Activated CD4-positive, alpha-beta T cell treated with anti-CD3 and anti-CD28 coated beads for 1 hour (primary cell): ENCODE measurements at places on chromosomes 3 and 15.

DNA sequence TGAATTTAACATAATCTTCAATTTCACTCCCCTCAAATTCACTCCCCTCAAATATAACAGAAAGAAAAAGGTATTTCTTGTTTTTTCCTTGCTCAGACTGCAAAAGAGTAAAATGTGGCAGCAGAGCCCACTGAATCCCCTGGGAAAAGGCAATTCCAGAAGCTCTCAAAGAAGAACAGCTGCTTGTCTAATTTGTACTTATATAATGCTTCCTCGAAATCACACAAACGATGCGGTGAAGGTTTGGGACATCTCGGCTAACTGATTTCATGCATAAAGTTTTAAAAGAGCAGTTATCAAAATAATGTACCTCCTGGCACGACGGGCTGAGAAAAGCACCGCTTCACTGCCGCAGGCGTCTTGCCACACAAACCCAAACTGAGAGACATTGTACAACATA is 10.7 kb downstream of the BDH1 start:
- no peak for DNase-seq

GRCh38 chr3:194623449-194624290 is 9.5 kb downstream of the TMEM44 start:
- DNase-seq, result no peak

- no peak for DNase-seq
Observed at GRCh38 chr3:43194490-43195114, 88.7 kb upstream of the POMGNT2 start.

GRCh38 chr15:72983801-72984545 is 68.3 kb upstream of the NEO1 start:
- no peak for DNase-seq

DNA sequence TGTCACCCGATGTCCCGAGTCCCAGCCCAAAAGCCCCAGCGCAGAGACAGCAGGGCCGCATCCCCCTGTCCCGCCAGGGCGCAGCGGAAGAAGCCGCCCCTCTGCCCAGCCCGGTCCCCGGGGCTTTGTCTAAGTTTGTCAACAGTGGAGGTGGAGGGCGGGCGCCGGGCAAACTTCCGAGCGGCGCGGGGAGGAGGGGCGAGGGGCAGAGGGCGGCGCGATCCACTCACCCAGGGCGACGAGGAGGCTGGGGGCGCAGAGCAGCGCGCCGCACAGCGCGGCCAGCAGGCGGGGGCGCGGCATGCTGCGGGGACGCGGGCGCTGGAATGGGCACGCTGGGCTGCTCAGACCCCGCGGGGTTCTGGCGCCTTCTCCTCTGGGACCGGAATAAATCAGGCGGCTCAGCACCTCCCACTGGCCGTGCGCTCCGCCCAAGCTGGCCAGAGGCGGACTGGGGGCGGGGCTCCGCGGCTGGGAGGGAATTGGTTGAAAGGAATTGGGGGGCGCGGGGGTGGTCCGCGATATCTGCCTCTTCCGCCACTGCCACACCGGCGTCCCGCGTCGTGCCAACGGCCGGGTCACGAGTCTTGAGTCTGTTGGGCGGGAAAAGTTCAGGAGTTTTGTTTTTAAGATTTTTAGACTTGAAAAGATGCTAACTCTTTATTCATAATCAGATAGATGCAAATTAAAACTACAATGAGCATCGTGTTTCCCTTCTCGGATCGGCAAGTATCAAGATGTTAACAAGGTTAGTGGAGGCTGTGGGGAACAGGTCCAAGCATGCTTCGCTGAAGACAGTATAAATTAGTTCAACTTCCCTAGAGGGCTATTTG is at the start of gene MFGE8:
MFGE8 (minus strand) TSS at position 363 of the 833 bp plus-strand sequence; CDS start at position 303, 60 bp downstream.
- DNase-seq, result peak; percentile 46

DNA sequence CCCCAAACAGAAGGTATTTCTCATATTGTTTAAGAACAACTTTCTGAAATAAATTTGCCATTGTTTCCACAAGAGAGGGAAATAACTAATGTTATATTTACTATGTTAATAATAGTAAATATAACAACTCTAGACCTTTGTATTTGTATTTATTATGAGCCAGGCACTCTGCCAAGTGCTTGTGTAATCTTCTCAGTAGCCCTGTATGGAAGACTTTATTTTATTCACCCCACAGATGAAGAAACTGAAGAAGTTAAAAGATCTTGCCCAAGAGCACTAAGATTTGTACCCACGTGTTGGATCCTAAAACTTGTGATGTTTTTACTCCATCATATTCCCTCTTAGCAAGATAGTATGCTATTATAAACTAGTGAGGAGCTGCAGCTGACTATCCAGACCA is 12.0 kb upstream of the GNB4 start:
- no peak for DNase-seq

GRCh38 chr3:74562558-74563269 is 51.7 kb downstream of the CNTN3 start:
- DNase-seq, result no peak

- DNase-seq, result no peak
Observed at GRCh38 chr3:119148493-119149180, 2.7 kb downstream of the TEX55 start.

DNA sequence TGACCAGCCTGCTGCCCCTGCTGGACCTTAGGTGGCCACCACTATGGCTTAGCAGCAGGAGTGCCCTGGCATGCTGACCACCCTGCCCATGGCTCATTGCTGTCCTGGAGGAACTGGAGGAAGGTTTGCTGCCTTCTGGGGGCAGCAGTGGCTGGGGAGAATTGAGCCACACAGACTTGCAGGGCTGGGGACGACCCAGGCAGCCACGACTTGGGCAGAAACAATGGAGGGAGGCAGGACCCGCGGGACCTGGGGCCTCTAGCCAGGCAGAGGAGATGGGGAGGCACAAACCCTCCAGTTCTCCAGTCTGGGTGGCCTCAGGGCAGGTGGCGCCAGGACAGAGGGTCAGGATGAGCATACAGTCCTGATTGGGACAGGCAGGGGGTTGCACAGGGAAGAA is 32.8 kb downstream of the ADAMTS7 start:
- DNase-seq, result no peak

GRCh38 chr15:67177752-67178151 is 76.7 kb downstream of the AAGAB start:
- no peak for DNase-seq

DNA sequence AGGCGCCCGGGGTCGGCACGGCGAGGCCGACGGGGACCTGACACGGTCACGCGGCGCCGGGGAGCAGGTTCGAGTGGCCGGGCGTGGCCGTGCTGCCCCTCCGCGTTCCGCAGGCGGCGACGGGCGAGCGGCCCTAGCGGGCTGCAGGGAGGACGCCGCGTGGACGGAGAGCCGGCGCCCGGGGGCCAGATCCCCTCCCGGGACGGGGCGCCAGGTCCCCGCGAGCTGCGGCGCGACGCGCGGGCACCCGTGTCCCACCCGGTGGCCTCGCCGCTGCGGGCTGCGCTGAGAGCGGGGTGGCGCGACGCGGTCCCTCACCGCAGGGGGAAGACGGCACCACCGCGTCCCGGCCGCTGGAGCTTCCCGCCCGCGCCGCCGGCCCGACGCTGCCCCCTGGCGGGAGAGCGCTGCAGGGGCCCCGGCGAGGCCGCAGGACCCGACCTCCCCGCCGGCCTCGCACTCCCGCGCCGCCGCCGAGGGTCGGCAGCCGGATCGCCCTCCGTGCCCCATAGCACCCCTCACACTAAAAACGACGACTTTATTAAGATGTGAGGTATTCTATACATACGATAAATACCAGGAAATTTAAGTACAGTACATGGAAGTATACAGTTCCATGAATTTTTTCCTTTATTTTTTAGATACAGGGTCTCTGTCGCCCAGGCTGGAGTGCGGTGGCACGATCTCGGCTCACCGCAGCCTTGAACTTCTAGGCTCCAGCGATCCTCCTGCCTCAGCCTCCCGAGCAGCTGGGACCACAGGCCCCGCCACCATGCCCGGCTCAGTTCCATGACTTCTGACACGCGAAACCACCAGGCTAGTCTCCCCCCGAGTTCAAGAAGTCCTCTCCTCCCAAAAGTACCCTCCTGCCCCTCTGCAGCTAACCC is 1.3 kb upstream of the PIGZ start:
- peak; percentile 57 for DNase-seq

- no peak for DNase-seq
Observed at GRCh38 chr3:29642393-29643033, 361.6 kb downstream of the RBMS3 start.

DNA sequence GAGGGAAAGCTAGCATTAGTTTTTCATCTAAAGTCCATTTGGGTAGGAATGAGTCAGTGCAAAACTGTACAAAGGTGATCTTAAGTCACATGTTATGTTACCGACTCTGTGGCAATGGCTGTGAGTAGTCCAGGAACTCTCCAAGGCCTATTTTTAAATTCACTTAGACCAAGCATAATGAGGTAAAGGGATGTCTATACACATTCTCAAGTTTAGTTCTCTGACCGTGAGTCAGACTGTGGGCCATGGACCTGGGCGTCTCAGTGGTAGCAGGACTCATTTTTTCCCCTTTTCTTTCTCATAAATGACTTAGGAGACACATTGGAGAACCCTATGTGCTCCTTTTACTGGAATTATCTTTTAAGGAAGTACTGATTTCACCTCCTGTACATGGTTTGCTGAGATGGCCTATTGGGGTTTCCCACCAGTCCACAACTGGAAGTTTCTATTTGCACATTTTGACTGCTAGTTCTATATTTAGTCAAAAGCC is 488.7 kb upstream of the TPRG1 start:
- no peak for DNase-seq

DNA sequence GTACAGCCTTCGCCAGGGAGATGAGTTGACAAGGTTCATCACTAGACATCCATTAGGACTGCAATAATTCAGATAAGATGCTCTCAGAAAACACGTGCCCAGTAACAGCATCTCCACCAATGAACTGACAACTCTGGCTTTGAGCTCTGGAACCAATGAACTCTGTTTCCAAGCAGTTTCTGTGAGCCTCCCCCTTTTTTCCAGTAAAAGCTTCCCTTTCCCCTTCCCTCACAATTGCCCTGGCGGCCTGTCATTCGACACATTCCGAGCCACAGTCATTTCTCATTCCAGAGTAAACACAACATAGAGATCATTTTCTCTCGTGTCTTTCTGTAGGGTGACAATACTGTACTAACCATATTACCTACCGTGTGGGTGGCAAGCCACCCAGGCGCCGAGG is 3.6 kb downstream of the PLA2G4D start:
- no peak for DNase-seq

DNA sequence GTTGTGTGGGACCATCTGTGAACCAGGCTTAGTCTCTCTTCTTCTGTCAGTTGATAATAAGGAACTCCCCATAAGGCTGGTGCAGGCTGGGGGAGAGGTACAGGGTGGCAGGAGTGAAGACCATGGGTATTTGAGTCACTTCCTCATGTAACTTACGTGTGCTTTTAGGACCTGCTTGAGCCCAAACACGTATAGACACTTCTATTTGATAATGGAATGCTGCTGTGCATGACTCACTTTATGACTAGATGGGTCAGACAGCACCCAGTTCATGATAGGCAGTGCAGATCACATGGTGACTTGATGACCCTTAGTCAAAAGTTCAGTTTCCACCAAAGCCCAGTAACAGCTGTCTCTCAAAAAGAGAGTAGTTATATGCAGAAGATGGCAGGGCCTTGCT is 490.9 kb downstream of the ZBBX start:
- DNase-seq, result no peak

DNA sequence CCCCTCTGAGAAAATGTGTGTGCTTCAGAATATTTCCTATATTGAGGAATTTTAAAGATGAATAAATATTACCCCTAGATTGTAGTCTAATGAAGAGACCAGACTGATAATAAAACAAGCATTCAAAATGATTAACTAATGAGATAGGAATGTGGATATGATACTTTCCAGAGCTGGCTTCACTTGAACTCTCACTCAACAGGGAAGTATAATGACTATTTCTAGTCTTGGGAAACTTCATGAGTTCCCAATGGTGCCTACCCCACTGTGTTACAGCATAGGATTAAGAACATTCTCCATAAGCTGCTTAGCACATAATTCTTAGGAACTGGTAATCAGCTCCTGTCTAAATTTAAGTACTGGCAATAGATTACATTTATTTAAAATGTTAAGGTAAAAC is 261.5 kb upstream of the ZNF385D start:
- DNase-seq, result no peak

GRCh38 chr15:84033793-84034553 is 201.6 kb upstream of the GOLGA6L4 start:
- no peak for DNase-seq

GRCh38 chr3:39267631-39268548 is 11.9 kb downstream of the CX3CR1 start:
- peak; percentile 42 for DNase-seq

GRCh38 chr3:15779111-15779510 is 18.7 kb downstream of the ANKRD28 start:
- no peak for DNase-seq

- no peak for DNase-seq
Observed at GRCh38 chr3:30166535-30166934, 439.9 kb upstream of the TGFBR2 start.

DNA sequence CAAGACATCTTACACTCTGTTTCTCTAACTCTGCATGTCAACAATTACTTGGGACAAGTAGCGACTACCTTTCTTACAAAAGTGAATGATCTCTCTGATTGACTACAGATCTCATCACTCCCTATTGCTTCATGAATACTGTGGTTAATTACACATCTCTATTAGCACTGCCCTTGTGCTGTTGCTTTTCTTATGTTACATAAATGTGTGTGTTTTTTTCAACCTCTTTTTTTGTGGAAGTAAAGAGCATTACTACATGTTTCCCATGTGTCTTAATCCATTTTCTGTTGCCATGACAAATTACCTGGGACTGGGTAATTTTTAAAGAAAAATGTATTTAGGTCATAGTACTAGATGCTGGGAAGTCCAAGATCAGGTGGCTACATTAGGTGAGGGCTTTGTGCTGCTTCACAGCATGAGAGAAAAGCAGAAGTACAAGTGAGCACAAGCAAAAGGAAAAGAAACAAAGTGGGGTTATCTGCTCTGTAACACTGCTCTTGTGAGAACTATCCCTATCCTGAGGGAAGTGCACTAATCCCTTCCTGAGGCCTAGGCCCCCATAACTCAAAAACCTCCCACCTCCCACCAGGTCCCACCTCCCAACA is 298.2 kb upstream of the SATB1 start:
- DNase-seq, result no peak

DNA sequence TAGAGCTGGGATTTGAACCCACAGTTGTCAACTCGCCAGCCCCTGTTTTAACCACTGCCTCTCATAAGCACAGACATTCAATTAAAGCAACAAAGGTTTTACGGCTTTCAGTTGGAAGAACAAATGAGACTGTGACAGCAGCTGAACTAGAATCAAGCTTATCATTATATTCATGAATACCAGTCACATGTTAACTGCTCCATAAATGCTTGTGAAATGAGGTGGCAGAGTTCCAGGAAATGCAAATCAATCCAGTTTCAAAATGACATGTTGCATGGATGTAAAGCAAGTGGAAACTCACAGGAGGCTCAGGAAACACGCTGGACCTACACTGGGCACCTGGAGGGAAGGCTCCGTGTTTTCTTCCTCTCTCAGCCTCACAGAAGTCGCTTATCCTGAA is 3.9 kb downstream of the GP5 start:
- no peak for DNase-seq

GRCh38 chr3:191020730-191021396 is 158.4 kb upstream of the GMNC start:
- DNase-seq, result no peak

GRCh38 chr3:136694321-136694720 is 57.9 kb downstream of the STAG1 start:
- DNase-seq, result no peak

GRCh38 chr3:114697401-114697800 is 403.6 kb downstream of the TIGIT start:
- DNase-seq, result no peak
